ENCODE measurements at places on chromosomes 6 and 20.
A peak's percentile ranks its signal among the peaks of the same experiment; 100 is the strongest.

GRCh38 chr6:151616600-151616999 lies 122.8 kb downstream of the CCDC170 start:
- DNase-seq, result no peak

- no peak for DNase-seq
Observed at GRCh38 chr6:47663462-47664216, 34.7 kb upstream of the ADGRF4 start.

GRCh38 chr6:169044381-169045230 lies 209.0 kb downstream of the THBS2 start:
- DNase-seq, result no peak

DNA sequence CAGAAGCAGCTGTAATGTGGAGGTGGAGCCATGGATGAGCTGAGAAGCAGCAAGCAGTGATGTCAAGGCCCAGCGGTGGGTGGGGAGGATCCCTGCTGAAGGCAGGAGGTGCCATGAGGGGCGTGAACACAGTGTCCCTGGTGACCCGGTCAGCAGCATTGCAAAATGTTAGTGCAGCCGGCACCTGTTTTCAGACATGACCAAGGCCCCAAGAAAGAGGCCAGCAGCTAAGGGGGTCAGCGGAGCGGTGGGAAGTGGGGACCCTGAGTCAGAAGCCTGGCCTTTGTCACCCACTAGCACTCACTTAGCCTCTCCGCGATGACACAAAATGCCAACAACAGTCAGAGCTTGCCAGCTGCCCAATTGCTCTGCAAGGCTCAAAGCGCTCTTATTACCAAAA lies 51.9 kb downstream of the TMEM242 start:
- DNase-seq, result no peak

GRCh38 chr20:42985628-42986027 lies 204.1 kb downstream of the PTPRT start:
- no peak for DNase-seq

DNA sequence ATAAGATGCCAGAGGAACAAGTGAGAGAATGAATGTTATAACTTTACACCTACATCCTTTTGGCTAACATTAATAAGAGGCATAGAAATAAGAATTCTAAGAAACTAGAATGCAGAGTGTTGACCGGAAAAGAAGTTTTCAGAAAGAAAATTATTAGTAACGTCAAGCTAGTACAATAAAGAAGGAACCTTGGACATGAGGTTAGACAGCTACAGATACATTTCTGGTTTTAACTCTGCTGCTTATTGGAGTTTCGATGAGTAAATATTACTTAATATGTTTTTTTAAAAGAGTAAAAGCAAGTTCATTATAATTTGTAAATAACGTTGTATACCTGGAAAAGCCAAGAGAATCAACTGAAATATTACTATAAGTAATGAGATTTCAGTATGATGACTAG lies 22.7 kb downstream of the TAB2 start:
- no peak for DNase-seq

GRCh38 chr6:159862103-159862502 lies 28.7 kb upstream of the MAS1 start:
- no peak for DNase-seq

- no peak for DNase-seq
Observed at GRCh38 chr6:55957961-55958422, 82.6 kb upstream of the BMP5 start.

GRCh38 chr6:101403216-101403945 lies 9.9 kb downstream of the GRIK2 start:
- DNase-seq, result no peak

GRCh38 chr6:101395345-101395744 lies 1.8 kb downstream of the GRIK2 start:
- DNase-seq, result no peak

DNA sequence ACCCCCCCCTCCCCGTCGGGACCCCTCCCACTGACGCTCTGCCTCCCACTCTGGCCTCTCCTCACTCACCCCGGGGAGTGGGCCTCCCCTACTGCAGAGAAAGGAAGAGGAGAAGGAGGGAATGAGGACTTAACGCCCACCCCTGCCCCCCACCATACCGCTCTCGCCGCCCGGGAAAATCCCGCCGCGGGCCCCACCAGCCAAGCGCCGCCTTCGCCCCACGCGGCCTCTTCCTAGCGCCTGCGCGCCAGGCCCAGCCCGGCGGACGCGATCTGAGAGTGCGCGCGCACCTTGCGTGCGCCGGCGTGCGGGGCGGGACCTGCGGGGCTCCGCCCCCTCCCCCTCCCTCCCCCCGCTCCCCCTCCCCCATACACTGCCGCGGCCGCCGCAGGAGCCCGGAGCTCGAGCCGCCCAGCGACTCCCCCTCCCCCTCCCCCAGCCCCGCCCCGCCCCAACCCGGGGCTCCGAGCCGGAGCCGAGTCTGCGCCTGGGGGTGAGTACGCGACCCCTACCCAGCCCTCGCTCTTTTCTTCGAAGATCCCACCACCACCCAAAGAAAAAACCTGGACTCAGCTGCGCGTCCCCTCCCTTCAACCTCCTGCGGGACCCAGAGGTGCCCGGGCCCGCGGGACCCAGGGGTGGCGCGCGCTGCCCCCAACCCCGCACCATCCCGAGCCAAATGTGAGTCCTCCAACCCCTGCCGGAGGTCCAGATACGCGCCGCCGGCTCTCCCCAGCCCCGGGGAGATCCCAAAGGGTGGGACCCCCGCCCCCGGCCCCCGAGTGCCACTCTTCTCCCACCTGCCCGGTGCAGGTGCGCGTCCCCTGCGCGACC lies at the start of the genes MRPL14 and TMEM63B:
MRPL14 (minus strand) TSS at position 267 of the 834 bp plus-strand sequence. CDS start 10,841 bp downstream, outside the sequence.
TMEM63B (plus strand) TSS at position 369 of the 834 bp plus-strand sequence. CDS start 7,031 bp downstream, outside the sequence.
- DNase-seq, result peak; percentile 94

GRCh38 chr20:18943542-18943941 lies 130.0 kb downstream of the SCP2D1 start:
- no peak for DNase-seq

DNA sequence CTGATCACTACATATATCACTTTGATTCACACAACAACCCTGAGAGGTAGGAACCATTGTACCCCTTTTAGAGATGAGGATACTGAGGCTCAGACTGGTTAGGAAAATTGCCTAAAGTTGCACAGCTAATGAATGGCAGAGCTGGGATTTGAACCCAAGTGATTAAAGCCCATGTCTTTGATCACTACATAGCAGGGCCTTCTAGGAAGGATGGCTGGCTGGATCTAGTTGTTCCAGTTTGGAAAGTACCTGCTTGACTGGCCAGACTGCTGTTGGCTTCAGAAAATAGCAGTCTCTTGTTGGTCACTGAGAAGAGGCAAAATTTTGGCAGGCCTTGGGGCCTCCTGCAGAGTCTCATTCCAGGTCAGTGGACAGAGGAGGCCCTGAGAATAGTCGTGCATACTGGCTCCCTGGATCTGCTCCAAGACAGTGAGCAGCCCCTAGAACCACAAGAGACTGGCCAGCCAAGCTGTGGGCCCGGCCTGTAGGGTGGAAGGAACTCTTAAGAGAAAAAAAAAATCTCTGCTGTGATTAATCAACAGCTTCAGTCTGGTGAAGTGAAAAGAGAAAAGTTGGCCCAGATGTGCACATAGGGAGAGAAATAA lies 17.5 kb downstream of the PPARD start:
- no peak for DNase-seq

GRCh38 chr6:152380351-152380767 lies 256.8 kb downstream of the SYNE1 start:
- DNase-seq, result no peak

GRCh38 chr20:6122111-6122872 lies 538 bp downstream of the FERMT1 start:
- DNase-seq, result no peak

DNA sequence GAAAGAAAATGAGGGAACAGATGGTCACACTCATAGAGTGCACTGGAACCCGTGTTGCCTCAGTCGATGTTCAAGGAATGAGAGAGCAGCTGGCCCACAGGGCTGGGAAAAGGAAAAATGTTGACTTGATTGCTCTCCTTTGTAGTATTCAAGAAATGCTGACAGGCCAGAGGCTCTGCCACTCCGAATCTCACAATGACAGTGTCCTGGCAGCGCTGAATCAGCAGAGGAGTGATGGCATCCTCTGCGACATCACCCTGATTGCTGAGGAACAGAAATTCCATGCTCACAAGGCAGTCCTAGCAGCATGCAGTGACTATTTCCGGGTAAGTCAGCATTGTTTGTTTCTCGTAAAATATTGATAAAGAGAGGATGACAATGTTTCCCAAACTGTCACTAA lies 51.3 kb downstream of the KLHL32 start:
- no peak for DNase-seq

DNA sequence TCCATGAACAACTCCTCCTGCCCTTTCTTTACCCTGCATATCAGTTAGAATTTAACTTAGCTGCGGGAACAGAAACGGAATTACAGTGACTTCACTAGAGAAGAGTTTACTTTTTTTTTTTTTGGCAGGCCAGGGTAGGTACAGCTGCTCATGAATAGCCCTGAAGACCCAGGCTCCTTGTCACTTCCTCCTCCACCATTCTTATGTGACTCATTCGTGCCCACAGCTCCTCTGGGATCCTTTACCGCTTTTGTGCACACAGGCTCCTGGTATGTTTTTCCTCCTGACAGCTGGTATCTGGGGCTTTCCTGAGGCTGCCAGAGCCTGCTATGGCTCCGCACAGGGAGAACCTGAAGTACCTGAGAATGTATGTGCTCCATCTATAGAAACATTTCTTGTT lies 3.9 kb upstream of the KCNS1 start:
- DNase-seq, result no peak

DNA sequence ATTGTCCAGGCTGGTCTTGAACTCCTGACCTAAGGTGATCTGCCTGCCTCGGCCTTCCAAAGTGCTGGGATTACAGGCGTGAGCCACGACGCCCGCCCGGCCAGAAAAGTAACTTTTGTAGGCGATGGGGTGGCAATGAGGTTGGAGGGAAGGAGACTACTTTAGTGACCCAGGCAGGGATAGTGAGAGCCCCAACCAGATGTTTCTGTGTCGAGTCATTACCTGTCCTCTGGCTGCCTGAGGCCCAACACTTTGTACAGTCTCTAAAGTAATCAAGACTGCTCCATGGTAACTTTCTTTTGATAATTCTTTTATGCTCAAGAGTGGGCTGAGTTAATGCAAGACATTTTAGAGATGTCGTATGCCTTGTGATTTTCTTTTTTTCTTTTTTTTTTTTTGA lies 6.8 kb downstream of the SASH1 start:
- DNase-seq, result no peak

GRCh38 chr20:37936451-37936850 lies 33.5 kb downstream of the VSTM2L start:
- no peak for DNase-seq

DNA sequence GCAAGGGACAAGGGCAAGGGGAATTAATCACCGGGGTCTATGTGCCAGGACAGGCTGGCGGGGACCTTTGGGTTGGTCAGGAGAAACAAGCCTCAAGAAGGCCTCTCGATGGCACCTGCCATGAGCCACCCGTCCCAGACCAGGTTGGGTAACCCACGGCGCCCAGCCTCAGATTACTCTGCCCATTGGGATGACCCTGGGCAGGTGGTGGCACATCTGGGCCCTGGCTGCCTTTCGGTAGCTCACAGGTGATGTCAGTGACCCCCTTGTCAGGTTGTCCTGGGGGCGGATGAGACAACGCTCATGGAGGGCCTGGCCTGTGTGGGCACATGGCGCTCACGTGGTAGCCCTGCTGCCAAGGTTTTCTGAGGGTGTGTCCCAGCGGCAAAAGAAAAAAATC lies 152.2 kb downstream of the SYCP2 start:
- no peak for DNase-seq

- no peak for DNase-seq
Observed at GRCh38 chr6:158048589-158048988, 66.9 kb downstream of the SYNJ2 start.

- no peak for DNase-seq
Observed at GRCh38 chr20:38581013-38581412, at the start of gene ADIG. Gene ADIG (plus strand): TSS chr20:38581197. CDS start chr20:38581251, 54 bp downstream.

DNA sequence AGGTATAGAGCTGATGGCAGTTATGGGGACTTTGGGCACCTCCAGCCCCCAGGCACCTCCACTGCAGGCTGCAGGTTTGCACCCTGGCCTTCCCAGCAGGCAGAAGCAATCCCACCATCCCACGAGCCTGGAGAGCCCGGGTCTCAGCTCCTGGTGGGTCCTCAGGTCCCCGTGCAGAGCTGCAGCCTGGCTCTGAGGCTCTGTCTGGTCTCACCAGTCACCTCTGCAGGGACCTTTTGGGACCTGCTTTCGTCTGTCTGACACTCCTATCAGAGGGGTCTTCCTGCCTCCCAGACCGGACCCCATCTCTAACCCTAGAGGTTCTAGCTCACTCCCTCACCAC lies 41.9 kb downstream of the FGD2 start:
- no peak for DNase-seq

- DNase-seq, result no peak
Observed at GRCh38 chr6:16669227-16669626, 92.0 kb downstream of the ATXN1 start.

DNA sequence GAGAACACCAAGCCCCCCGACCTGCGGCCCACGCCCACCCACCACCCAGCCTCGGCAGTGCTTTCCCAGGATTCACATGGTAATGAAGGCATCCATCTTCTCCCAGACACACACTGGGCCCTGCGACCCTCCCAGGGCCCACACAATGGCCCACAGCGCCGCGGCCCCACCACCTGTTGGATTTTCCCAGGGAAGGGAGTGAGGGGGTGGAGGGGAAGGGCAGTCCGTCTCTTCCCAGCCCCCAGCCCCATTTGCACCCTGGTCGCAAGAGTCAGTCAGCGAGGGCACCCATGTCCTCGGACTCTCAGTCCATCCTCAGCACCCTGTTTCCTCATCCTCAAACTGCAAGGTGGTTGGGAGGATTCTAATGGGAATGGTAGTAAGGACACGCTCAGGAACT lies 23.7 kb upstream of the ID1 start:
- no peak for DNase-seq

- no peak for DNase-seq
Observed at GRCh38 chr6:153959276-153959675, 79.8 kb upstream of the OPRM1 start.

GRCh38 chr20:63309261-63310071 lies 16.5 kb downstream of the COL20A1 start:
- DNase-seq, result no peak
